ENCODE measurements at places on chromosomes 4 and X.

DNA sequence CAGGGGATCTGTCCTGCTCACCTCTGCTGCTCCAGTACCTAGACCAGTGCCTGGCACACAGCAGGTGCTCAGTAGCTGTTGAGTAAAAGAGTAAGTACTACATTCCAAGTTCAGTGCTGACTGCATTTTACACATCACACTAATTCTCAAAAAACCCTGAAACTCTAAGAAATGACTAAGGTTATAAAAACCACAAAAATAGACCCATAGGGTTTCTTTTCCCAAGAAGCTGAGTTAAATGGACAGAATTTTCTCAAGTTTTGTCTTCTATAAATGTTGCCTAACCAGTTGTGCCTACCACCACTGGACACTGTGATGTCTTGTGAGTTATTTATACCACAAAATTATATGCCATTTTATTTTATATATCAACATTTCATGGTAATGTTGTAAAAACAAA is 78.9 kb upstream of the RXFP1 start:
- no peak for DNase-seq

DNA sequence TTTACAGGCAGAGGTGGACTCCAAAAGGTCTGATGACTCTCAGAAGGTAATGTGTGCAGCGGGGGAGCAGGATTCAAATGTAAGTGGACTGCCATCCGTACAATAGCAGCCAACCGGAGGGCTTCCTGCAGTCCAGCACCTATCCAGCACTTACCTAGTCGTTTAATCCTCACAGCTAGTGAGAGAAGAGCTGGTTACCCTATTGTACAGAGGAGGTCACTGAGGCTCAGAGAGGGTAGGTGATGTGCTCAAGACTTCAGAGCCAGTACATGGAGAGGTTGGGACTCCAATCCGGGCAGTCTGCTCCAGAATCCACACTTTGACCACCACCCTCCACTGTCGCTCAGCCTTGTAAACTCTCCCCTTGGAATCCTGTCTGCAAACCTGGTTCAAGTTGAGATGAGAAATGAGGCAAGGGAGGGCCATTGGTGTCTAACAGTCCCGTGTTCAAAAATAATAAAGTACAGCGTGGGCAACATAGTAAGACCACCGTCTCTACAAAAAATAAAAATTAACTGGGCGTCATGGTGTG is 22.5 kb upstream of the JAKMIP1 start:
- no peak for DNase-seq

GRCh38 chrX:39361736-39362135 is 560.5 kb downstream of the MID1IP1 start:
- no peak for DNase-seq

GRCh38 chrX:1903236-1903935 is 288.5 kb downstream of the ASMT start:
- DNase-seq, result no peak

DNA sequence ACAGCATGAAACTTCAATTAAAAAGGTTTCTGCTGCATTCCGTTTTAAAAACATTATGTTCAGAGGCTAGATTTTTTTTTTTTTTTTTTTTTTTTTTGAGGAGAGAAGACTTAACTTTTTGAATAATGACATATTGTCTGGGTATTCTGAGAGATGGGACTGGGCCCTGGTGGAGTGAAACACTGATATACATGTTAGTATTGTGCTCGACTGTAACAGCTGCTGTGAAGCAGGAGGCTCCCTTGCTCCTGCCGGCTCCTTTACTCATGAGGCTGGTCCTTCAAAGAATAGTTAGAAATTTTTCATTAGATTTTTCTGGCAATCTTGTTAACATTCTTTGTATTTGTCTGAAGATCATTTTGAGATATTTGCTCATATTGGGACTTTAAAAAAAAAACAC is 73.3 kb downstream of the TMEM131L start:
- DNase-seq, result no peak

DNA sequence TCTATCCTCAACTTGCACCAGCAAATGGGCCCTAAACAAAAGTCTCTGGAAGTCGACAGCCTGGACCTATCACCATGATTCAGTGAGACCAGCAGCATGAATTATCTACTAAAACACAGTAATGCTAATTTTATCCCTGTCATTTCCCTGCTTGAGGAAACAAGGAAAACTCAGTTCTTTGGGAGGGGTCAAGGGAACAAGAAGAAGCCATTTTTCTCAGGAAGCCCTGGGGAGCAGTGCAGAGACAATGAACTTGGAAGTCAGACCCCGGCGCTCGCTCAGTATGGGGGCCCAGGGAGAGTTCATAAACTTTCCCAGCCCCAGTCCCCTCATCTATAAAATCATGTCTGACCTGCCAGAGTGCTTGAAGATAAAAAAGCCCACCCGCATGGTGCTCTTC is 50.4 kb downstream of the DCTD start:
- no peak for DNase-seq

DNA sequence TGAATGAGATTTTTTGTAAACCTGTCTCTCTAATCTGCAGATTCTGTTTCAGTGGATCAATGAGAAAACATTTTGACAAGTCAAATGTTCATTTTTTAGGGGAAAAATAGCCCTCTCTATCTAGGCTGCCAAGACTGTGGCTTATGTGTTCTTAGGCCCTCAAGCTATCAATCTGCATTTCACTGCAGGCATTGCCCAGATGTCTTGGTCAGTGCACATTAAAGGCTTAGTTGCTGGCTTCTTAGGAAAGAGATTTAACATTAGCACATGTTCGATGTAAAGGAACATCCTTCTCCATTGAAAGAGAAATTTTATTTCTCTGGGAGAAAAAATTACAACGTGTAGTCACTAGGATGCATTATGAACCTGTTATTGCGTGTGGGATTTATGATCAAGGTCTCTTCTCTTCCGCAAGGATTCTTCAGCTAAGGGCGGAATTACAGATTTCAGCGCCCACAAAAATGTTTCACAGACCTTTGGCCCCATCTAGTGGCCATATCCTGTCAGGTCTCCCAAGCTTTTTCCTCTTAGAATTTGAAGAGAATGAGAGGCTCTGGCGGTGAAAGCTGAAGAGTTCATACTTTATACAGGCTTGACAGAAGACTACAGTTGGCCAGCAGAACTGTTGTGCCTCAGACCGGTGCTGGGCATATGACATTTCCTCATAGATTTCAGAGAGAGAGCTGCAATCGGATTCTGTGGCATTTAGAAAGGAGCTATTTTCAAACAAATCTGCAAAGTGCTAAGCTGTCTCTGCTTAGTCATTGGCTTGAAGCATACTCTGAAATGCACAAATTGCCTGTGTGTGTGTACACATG is 144.6 kb upstream of the NOCT start:
- DNase-seq, result peak; percentile 70

DNA sequence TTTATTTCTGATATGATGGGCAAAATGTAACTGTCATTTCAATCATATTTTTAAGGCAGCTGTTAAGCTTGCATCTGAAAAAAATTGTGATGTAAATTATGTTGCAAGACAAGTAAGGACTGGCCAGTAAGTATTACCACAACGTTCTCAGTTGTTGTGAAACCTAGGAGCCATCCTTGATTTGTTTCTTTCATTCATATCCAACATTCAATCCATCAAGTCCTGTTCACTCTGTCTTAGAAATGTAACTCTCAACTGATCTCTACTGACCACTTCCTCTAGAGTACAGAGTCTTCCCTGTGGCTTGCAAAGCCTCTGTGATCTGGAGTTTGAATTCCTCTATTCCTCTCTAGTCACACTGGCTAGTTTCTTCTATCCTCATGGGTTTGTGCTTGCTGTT is 161.4 kb upstream of the MAD2L1 start:
- no peak for DNase-seq

- DNase-seq, result no peak
Measured at GRCh38 chrX:141903400-141904155, at the start of gene MAGEC1. Gene MAGEC1 (plus strand): TSS chrX:141903894. CDS start chrX:141905073, 1,179 bp downstream.

- no peak for DNase-seq
Measured at GRCh38 chr4:17807446-17807845, 3.1 kb downstream of the DCAF16 start.

DNA sequence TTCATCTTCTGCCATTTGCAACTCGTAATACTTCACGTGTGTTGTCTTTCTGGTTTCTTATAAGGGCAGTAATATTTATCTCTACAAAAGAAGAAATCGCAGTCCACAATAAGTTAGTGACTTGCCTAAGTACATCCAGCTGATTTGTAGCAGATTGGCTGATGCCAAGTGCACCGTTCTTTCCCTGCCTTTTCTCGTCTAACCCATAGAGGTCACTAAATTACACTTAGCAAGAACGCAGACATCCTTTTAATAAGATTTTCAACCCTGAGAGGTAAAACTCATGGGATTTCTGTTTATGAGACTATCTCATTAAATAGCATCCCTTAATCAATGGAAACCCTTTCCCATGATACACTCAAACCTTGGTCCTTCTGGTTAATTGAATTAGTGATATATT is 408.6 kb upstream of the ACTRT1 start:
- no peak for DNase-seq

- DNase-seq, result no peak
Measured at GRCh38 chr4:55615008-55615407, 21.1 kb downstream of the NMU start.

DNA sequence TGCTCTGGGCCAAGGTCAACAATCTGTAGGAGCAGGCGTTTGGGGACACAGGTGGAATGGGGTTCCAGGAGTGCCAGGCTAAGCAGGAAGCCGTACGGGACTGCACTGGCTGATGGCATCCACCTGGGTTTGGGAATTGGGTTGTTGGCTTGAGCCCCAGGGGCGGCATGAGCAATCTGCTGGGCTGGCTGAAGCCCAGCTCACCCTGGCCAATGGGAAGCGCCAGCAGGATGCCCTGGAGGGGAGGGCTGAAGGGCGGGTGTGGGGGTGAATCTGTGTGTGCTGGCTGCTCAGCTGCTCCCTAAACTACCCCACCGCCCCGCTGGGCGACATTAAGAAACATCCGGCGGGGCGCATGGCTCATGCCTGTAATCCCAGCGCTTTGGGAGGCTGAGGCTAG is 8.9 kb upstream of the RGS12 start:
- no peak for DNase-seq

GRCh38 chr4:76752861-76753501 is 145.0 kb downstream of the SOWAHB start:
- DNase-seq, result no peak

DNA sequence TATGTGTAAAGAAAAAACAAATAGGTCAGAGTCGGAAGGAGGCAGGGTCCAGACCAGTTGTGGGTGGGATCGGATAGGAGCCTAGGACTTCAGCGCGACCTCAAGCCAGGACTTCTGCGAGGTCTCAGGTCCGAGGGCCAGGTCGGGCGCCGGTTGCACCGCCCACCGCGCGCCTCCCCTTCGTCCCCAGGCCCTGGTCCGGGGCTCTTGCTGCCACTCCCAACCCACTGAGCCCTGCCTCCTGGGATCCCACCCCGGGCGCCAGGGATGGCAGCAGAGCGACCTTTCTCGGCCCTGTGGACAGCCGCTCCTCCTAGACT is 12.3 kb downstream of the PITX2 start:
- no peak for DNase-seq

GRCh38 chr4:84799318-84799717 is 167.2 kb downstream of the WDFY3 start:
- no peak for DNase-seq

- DNase-seq, result no peak
Measured at GRCh38 chrX:138020941-138021340, 455.0 kb downstream of the ZIC3 start.

- DNase-seq, result no peak
Measured at GRCh38 chr4:156941940-156942548, 29.6 kb downstream of the PDGFC start.

- DNase-seq, result no peak
Measured at GRCh38 chr4:92236877-92237276, 66.9 kb upstream of the GRID2 start.

GRCh38 chr4:8296491-8296890 is 26.9 kb downstream of the HTRA3 start:
- no peak for DNase-seq

DNA sequence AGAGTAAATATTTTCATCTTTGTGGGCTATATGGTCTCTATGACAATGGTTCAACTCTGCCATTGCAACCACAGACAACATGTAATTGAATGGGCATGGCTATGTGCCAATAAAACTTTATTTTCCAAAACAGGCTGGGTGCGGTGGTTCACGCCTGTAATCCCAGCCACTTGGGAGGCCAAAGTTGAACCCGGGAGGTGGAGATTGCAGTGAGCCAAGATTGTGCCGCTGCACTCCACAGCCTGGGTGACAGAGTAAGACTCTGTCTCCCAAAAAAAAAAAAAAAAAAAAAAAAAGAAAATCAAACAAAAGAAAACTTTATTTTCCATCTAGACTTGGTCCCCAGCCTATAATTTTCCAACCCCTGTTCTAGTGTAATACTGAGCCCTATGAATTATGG is 38.4 kb upstream of the LAS1L start:
- DNase-seq, result no peak

DNA sequence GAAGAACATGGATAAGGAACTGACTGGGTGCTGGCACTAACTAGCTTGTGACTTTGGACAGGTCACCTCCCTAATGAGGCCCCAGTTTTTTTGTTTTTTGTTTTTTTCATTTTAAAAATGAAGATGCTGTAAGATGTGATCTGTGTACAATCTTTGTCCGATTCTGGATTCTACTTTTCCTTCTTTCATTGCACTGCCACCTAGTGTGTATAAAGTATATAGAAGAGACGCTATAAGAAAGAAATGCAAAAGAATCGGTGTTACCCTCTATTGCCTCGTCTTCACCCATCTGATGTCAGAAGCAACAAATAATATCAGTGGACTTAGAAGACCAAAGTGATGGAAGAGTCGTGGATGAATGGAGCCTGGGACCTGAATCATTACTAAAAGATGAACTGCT is 58.6 kb upstream of the P2RY10 start:
- DNase-seq, result no peak

DNA sequence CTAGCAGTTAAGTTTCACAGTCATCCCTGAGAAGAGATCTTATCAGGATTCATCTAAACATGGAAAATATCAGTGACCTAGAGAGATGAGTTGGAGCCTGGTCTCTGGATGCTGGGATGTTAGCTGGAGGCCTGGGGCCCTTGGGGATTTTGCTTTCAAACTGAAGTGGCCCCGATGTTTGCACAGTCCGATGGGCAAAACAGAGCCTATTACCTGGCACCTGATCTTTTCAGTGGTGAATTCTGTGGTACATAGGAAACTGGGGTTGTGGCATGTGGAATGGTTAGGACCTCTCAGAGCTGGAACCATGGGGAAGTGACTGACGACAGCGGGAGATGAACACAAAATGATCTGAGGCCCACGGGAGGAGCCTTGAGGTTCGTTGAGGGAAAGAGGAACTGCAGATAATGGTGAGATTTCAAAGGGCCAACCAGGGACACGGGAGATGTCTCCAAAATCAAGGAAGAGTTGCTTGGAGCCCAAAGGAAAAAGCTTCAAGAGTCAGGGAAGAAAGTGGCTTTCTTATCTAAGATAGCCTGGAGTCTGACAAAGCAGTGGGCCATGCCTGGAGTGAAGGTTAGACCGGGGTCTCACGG is 17.8 kb upstream of the TENM3 start:
- DNase-seq, result no peak

DNA sequence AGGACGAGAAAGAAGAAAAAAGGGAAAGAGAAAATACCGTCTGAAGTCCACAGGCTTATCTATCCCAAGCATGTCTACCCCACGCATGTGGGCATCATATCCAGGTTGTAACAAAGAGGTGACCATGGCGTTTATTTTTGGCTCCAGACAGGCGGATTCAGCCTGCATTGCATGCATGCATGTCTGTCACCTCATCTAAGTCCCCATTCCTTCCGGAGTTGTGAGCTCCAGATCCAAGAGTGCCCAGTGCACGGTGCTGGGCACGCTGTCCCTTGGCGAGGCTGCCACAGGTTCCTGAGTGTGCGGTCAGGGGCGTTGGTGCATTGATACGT is 905 bp upstream of the GALNTL6 start:
- no peak for DNase-seq
